OCI-LY7 (cell line): ENCODE measurements at places on chromosomes 3 and 15. TPM values are rescaled to one million over a fixed set of nuclear protein-coding genes. Genes with fewer than 3 reads are reported as not detected.

DNA sequence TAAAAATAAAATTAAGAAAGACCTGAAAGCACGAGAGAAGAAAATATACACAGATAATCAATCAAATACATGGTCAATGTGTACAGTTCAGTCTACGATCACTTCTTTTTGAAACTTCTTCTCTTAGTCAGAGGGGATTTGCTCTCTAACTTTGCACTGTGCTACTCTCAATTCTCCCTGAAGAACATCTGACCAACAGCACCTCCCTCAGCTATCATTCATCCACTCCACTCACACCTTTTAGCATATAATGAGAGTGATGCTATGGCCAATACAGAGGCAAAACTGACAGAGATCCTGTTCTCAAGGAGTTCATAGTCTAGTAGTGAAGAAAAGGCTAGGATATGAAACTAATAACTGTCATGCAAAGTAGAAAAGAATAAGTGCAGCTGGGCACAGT lies 45.9 kb downstream of the P3H2 start:
- DNase-seq: no peak

GRCh38 chr3:77348244-77348855 lies 308.5 kb downstream of the ROBO2 start:
- DNase-seq: peak; percentile 1

The HYKK gene
- total RNA-seq: 0.40 and 0.42 TPM in 2 replicates

The KLF15 gene
- 26.4 and 35.0 TPM in 2 replicates for total RNA-seq

The KIF23 gene
- total RNA-seq: 61.6 and 76.5 TPM in 2 replicates

GRCh38 chr3:184600685-184601377 lies 39.2 kb downstream of the EPHB3 start:
- no peak for DNase-seq

DNA sequence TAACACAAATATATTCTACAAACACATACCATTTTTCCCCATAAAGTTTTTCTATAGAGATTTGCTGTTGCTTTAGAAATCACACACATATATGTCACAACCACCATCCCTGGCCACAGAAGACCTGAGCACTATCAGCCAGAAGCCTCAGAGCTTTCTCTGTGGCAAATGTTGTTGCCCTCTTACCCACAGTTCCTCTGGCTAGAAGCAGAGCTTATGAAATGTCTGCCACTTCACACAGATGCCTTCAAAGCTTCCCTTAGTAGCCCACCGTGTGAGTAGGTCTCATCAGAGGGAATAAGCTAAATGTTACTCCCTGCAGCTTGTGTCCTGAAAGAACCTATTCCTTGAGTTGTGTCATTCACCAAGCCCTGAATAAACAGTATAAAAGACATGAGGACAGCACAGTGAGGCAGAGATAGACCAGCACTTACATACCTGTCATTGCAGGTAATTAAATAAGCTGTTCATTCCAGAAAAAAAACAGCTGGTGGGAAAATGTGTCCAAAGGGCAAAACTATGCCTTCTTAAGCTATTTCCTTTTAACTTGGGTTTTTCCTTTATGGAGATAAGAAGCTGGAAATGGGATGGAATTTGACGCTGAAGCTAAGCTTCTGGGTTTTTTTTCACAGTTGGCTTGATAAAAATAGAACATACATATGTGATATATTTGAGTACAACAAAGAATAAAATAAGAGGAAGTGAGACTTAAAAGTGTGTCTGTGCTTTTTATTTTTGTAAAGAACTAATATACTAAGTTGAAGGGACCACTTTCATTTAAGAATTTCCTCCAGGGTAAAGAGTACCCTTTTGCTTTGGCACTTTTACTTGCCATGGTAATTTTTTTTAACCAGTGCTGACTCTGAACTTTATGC lies 391.4 kb downstream of the KCNH8 start:
- DNase-seq: peak; percentile 80

GRCh38 chr15:62068071-62068809 lies 1.5 kb downstream of the C2CD4A start:
- DNase-seq: no peak
